ENCODE measurements at places on chromosomes 3 and 15.

- DNase-seq: no peak
These were observed 196.5 kb upstream of the ATP11B start for GRCh38 chr3:182596676-182597410.

GRCh38 chr3:186097663-186098451 is 11.0 kb downstream of the ETV5 start:
- no peak for DNase-seq

DNA sequence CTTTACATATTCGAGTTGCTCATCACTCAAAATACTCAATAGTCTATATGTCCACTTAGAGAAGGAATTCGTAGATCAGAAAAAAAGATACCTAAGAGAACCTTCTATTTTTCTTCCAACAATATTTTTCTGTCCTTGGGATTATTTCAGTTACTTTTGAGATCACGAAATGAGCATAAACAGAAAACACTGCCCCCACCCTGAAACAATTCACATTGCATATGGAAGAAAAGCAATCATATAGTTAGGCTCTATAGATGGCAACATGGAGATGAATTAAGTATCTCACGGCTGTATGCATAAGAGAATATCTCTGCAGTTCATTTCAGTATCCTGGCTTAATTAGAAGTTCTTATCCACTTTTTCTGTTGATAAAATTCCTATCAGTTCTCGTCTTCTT is 391.1 kb downstream of the FGF12 start:
- no peak for DNase-seq

DNA sequence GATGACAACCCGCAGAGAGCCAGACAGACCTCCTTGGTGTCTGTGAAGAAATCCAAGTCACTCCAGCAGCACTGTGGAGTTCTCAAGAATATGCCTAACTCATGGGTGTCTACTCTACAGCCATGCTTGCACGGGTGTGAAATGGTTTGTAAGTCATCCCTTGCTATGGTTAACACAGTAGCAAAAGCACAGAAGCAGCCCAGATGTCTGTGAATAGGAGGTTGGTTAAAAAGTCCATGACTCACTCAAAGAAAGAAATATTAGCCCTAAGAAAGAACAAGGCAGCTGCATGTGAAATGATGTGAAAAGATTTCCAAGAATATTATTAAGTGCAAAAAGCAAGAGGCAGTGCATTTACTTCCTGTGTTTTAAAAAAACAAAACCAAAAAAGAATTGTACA is 12.1 kb upstream of the LIMD1 start:
- no peak for DNase-seq

DNA sequence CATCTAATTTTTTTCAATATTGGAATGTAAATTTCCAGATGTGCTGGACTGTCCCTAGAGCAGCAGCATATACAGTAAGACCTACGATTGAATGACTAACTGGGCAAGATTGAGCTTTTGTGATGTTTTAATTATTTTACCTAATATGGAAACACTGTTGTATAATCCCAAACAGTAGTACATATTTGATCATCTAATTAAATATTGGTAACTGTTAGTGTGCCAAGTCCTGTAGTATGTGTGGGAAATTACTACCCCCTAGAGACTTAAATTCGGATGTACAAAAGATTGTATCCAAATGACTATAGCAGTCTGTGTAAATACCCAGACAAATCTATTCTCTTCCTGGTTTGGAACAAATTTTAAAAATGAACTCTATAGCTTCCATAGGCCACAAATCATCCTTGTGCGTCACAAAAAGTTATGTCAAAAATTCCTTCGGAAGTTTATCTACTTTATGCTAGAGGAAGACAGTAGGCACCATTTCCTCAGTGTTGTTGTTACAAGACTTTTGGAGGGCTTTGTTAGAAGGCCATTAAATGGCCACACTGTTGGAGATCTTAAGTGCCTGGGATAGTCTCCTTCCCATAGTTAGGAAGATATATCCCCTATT is 41.6 kb downstream of the NKIRAS1 start:
- DNase-seq: no peak

DNA sequence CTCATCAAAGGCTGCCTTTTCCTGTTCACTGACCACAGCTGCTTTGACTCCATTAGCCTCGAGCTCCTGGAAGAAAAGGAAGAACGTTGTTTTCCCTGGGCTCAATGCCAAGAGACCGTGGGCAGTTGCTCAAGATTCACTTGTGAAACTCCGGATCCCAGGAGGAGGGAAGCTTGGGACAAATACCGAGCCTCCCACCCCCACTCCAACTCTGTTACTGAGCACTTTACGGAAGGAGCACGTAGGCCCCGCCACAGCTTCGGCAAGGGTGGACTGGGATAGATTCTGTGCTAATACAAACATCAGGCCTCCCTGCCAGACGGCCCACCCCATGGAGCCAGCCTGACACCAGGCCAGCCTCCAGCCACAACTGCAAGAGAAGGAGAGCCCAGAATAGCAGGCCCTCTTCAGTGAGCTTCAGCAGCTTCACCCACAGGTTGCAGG is 10.8 kb upstream of the FANCD2 start:
- no peak for DNase-seq

DNA sequence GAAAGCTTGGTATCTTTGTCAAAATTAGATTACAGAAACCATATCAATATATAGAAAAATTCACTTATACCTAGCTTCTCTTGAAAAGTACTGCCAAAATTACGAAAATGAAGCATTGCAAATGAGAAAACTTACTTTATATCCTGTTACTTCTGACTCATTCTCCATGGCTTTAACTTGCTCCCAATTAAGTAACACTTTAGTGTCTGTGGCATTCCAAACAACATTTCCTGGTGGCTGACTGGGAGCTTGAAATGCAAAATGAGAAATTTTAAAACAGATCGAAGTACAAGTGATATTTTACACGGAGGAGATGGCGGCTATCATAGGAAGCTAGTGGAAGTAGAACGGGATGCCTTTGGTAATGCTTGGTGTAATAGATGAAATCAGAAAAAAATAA is 347.3 kb downstream of the CNTN3 start:
- DNase-seq: no peak

DNA sequence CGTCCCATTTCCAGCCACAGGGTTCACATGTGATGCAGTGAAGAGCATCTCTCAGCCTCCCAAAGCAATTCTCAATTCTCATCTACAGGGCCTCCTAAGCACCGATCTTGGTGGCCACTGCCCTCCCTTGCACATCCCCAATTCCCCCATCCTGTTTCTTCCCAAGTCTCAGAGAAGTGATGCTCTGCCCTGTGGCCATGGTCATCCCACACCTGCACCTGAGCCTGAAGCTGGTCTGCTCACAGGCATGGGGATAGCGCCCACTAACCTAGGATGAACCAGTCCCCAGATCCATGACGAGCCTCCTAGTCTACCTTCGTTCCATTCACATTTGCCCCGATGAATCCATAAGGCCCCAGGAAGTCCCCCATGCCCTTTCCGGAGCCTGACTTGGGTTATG is 201.5 kb downstream of the UACA start:
- no peak for DNase-seq

DNA sequence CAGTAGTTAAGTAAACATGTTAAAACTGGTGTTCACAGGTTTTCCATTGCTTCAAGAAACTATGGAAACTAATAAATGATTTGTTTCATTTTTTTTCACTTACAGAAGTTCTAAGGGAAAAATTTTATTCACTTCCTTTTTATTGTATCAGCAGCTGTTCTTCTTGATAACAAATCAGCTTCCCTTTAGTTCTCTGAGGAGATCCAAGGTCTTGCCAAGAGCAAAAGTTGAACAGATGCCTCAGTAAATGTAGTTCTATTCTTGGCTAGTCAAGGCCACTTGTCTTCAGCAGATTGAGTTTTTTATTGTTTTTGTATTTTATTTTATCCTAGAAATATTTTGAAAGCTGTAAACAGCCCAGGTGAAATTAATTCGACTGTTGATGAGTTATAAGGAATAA is 41.8 kb downstream of the KCNH8 start:
- no peak for DNase-seq

DNA sequence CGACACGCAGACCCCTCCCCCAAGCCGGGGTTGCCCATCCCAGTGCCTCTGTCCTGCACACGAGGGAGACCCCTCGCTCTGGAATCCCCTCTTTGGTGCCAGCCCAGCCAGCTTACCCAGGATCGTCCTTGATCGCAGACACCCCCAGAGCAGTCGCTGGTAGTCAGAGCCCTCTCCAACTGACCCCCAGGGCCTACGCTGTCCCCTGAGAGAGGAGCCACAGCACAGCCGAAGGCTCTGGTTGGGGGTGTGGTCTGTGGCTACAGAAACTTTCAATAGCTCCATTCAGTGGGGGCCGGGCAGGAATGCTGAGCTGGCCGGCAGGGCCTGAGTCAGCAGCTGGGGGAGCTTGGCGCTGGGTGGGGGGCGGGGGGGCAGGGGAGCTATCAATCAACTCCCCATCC is at the start of gene LCTL:
Gene LCTL, minus strand, starts transcription at position 258 of the 404 bp plus-strand sequence. CDS start 633 bp downstream, outside the sequence.
- DNase-seq: no peak

DNA sequence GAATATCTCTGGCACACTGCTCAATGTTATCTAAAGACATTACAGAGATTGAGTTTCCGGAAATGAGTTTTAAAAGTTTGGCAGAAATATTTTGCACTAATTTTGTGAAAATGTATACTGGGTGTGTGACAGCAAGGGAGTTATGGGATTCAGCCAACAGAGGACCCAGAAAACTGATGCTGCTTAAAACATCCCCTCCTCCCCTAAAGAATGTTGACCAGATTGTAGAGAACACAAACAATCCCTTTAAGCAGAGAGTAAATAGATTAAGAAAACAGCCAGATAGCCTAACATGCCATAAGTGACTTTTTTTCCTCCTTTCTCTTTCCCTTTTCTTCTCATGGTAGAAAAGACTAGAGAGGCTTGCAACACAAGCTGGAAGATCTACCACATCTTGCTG is 928.0 kb upstream of the ALCAM start:
- DNase-seq: no peak

DNA sequence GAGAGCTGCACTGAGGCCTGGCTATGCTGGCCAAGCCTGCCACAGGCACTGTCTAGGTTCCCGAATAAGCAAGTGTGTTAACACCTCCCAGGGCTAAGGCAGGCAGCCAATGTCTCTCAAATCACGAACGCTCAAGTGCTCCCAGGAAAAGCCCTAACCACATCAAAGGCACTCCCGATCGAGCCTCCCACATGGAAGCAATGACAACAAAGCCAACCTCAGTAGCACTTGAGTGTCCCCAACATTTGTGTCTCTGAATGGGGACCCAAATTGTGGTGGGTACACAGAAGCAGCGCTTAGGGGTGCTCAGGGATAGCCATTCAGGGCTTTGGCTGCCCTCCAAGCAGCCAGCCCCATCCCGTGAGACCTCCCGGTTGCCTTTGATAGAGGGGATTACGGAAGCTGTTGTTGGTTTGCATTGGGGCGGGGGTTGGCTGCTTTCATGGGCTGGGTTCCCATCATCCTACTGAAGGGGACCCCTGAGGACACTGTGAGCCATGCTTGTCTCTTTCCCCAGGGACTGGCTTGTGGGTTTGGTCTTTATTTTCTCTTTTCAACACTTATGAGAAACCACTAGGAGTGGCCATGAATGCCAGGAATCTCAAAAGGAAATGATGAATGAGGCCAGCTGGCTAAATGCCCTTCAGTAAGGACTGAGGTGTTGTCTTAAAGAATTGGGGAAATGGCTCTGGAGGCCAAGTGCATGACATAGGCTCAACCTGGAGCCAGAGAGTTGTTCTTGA is 234.1 kb upstream of the FEZF2 start:
- no peak for DNase-seq

DNA sequence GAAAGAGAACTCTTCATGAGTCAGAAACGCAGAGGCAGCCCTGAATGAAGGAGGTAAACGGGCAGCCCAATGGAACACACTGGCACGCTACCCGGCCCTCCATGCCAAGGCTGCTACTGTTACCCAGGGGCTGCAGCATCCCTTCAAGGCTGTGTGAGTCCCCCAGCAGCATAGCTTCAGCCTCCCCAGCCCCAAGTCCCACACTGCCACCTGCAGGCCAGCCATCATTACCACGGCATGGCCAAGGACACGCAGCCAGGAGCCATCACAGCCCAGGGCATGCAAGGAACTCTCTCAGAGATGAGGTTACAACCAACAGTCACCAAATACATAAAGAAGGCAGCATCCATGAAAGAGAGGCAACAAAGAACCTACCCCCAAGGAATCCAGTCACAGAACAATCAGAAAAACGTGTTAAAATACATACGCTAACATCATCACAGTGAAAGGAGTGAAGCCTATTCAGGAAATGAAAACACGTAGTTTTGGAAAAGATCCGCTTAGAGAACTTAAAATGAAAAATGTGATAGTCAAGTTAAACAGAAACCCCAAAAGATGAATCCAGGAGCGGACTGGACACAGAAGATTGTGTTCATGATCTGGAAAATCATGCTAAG is 22.4 kb downstream of the PLA2G4F start:
- DNase-seq: peak; percentile 30

GRCh38 chr3:161598639-161599038 is 102.0 kb downstream of the OTOL1 start:
- DNase-seq: no peak

DNA sequence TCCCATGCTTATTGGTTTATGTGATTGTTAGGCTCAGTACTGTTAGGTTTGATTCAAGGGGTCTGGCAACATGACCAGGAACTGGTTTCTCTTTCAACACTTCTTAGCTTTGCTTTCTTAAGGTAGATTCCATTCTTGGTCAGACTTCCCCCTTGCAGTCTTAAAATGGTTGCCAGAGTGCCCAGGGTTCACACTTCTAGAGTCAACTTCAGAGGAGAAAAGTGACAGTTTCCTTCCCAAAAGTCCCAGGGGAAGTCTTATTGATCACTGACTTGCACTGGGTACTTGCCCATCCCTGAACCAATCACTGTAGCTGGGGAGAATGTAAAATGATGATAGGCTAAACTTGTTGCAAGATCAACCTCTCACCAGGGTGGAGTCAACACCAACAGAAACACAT is 14.1 kb downstream of the MGLL start:
- DNase-seq: no peak

Data from CD4-positive, alpha-beta T cell treated with Interleukin-21 for 1 hour (primary cell).